ENCODE measurements at places on chromosomes 5 and 9.

DNA sequence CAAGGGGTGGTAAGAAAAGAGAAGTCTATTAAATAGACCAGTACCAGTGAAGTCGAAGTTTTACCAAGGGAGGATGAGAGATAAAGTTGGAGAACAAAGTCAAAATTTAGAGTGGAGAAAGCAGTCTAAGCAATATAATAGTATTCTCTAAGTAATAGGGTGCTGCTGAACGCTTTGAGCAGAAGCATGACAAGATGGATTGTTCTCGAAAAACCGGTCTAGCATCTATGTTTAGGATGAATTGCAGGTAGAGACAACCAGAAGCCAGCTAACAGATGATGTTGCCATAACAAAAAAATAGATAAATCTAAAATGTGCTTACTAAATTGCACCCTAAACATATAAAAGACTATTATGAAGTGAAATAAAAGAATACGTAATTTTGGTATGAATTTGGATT lies 237.0 kb downstream of the PRELID2 start:
- DNase-seq, result no peak

DNA sequence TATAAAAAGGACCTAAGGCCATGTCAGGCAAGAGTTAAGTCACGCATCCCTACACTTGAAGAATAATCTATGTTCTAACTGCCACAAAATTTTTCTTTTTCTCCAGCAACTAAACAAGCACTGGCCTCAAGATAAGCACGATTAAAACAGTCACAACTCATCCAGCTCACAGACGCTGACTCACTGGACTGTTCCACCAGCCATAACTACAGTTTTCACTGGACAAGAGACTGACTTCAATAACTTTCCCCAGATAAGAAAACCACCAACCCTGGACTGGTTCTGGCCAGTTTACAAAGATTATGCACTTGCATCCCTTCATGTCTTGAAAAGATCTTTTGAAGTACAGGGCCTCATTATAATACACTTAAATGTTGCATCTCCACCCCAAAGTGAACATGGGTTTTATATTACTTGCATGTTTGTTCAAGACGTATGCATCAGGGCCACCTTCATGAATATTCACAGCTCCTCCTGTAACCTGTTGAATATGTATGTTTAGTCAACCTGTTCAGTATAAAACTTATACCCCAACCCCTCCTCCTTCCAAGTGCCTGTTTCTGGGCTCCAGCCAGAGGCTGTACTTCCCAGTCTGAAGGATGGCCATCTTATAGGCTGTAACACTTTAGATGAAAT lies 129.3 kb upstream of the EPB41L4A start:
- peak; percentile 68 for DNase-seq

DNA sequence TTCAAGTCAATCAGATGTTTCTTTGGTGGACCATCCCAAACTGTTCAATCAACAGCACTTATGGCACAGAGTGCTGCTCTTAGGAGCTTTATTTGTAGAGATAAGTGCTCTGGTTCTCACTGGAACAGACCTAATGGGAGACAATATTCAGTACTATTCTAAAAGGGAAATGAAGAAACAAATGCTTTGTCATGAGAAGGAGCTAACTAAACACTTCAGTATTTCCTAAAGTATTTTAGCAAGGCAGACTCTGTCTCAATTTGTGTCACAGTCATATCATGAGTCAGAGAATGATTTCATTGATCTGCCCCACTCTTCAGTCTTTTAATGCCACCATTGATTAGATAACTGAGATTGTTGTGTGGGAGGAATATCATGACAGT lies 175.3 kb downstream of the SLF1 start:
- DNase-seq, result no peak

- no peak for DNase-seq
Measured at GRCh38 chr5:103089272-103089671, 30.7 kb downstream of the GIN1 start.

GRCh38 chr5:7207979-7208378 lies 188.0 kb upstream of the ADCY2 start:
- no peak for DNase-seq

DNA sequence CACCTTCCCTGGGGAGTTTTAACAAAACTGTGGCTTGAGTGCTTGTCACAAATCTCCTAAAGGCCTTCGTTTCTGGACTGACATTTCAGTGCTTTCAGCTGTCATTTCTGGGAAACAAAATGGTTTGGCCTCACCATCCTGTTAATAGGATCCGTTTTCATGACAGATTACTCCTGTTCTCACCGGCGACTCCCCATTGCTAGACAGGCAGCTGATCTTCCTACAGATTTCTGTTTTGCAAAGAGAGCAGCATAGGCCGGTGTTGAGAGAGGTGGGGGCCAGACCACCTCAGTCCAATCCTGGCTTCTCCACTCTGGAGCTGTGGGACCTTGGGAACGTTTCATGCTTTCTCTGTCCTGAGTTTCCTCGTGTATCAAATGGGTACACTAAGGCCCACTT lies 75.5 kb upstream of the OTULINL start:
- DNase-seq, result no peak

- DNase-seq, result no peak
Measured at GRCh38 chr5:125485771-125486170, 739.3 kb upstream of the ZNF608 start.

GRCh38 chr9:104503440-104503839 lies 623 bp upstream of the OR13F1 start:
- no peak for DNase-seq

DNA sequence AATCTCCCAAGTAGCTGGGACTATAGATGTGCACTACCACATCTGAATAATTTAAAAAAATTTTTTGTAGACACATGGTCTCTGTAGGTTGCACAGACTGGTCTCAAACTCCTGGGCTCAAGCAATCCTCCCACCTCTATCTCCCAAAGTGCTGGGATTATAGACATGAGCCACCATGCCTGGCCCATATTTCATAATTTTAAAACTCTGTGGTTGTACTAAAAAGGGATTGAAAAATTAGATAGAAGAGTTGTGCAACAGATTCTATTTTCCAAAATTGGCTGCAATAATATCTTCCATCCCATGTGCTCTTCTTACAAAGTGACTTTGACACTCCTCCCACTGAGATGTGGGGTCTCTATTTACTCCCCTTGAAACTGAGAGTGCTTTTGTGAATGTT lies 7.6 kb upstream of the UHRF2 start:
- no peak for DNase-seq

DNA sequence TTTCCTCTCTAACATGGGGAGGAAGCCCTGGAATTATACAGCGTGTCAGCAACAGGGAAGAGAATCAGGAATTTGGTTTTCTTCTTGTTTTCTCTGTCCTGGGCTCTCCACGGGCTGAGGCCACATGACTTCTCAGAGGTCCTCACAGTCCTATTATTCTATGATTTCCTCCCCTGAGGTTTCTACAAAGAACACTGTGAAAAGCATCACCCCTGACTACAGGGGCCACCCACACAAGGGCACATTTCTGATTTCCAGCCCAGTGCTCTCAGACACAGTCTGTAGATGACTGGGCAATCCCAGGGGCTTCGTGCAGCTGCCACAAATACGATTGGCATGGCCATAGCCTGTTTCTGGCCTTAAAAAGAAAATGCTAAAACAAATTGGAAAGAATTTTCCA lies 284.9 kb downstream of the CEMIP2 start:
- no peak for DNase-seq

GRCh38 chr5:24606971-24607370 lies 37.8 kb downstream of the CDH10 start:
- no peak for DNase-seq

DNA sequence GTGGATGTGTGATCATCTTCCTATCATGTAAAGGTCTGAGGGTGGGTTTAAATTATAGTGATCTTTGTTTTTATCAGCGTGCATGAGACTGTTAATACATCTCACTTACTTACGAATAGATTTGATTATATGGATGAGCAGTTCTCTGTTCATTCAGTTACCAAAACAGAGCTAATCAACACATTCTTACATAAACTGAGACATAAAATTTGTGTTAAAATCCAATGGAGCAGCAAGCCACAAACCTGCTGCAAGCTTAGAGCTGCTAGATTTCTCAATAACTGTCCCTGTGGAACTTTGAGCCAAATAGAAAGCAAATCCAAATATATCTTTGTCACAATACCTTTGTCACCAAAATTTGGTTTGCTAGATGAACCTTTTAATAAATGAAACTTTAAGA lies 50.1 kb downstream of the NUDT12 start:
- DNase-seq, result no peak

DNA sequence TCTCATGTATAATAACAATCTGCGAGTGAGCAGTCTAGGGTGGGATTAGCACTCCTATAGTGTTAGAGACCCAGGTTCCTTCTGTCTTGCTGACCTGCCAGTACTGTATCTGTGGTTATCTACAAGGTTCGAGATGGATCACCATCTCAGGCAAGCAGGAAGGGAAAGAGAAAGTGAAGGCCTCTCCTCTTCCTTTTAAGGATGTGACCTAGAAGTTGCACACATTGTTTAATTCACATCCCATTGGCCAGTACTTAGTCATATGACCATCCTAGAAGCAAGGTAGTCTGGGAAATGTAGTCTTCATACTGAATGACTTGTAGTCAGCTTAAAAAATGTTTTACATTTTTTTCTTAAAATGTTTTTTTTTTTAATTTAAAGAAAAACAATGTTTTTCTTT lies 168.6 kb downstream of the CARTPT start:
- DNase-seq, result peak; percentile 57

DNA sequence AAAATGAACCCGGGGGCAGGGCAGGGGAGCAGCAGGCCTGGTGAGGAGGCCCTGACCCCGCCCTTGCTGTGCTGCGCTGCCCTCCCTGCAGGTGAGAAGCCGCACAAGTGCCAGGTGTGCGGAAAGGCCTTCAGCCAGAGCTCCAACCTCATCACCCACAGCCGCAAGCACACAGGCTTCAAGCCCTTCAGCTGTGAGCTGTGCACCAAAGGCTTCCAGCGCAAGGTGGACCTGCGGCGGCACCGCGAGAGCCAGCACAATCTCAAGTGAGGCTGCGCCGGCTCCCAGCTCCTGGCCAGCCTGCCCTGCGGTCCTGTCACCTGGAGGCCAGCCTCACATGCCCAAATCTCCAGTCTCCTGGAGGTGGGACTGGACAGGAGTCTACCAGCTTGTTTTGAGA lies 12.3 kb downstream of the GFI1B start:
- DNase-seq, result no peak

All from AG09309 (cell line).